ENCODE measurements at places on chromosomes 12 and 14.

- peak; percentile 66 for DNase-seq
Observed at GRCh38 chr12:79690638-79691510, at the start of gene PAWR. Gene PAWR, minus strand, starts transcription at chr12:79690964. Its CDS starts 720 bp downstream, at chr12:79690244.

- DNase-seq, result no peak
Observed at GRCh38 chr12:114285554-114285953, 120.4 kb downstream of the TBX5 start.

GRCh38 chr12:128820723-128821432, 2.9 kb downstream of the SLC15A4 start:
- no peak for DNase-seq

DNA sequence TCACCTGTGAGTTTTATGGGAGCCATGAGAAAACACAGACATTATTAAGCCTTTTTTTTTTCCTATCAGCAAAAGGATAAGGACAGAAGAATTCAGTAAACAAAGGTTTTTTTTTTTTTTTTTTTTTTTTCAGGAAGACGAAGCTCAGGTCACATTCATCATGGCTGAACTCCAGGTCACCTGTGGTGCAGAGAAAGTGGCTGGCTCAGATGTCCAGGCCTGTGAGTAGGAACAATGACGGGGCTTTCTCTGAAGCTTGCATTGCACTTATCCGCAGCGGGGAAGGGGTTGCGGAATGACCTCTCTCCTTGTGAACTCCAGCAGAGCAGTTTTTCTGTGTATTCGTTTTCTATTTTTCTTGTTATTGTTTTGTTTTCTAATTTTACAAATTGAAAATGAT, 759.6 kb upstream of the TMEM132C start:
- DNase-seq, result no peak
